ENCODE measurements at places on chromosomes 12 and 14. TPM values are rescaled to one million over a fixed set of nuclear protein-coding genes. Genes with fewer than 3 reads are reported as not detected.

RNF31 gene
- total RNA-seq, result 103 TPM

DNA sequence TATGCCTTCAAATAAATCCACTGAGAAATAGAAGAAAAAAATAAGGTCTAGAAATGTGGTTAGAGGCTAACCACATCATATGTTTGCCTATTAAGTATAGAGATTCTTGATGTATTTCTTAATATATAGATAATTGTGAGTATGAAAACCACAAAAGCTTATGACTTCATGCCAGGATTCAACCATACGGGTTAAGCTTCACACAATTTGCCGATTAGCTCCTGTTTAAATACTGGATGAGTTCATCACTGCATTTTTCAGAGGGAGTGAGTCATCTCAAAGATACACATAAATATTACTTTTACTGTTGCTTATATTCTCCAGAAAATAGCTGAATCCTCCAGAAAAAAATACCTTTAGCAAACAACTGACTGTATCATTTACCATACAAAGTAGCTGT, 79.6 kb downstream of the RPL10L start:
- no peaks in the 10 kb centered on the region for H3K36me3 ChIP-seq
- H3K27me3 ChIP-seq, result no peaks in the 10 kb centered on the region
- no peaks in the 10 kb centered on the region for H3K4me1 ChIP-seq
- no peak overlapping the region for H3K27ac ChIP-seq
- H3K4me3 ChIP-seq, result no peak overlapping the region

- no peak for DNase-seq
- peaks cover 53% of the 10 kb centered on the region for H3K27me3 ChIP-seq
- no peaks in the 10 kb centered on the region for H3K4me1 ChIP-seq
- no peaks in the 10 kb centered on the region for H3K36me3 ChIP-seq
- H3K27ac ChIP-seq, result no peak overlapping the region
Measured at GRCh38 chr12:51864833-51865670, 16.5 kb upstream of the FIGNL2 start.

- peaks cover 9% of the 10 kb centered on the region for H3K4me1 ChIP-seq
- no peak overlapping the region for H3K4me3 ChIP-seq
- no peak for DNase-seq
- H3K27me3 ChIP-seq, result no peaks in the 10 kb centered on the region
- H3K36me3 ChIP-seq, result peaks cover 4% of the 10 kb centered on the region
- H3K27ac ChIP-seq, result no peak overlapping the region
Measured at GRCh38 chr12:96233939-96234461, 39.8 kb downstream of the ELK3 start.

NELL2 gene
- total RNA-seq, result 0.42 TPM

TMEM260 gene
- total RNA-seq, result 18.3 TPM
